ENCODE measurements at places on chromosomes 13 and 19.

- no peak for DNase-seq
Measured at GRCh38 chr19:21197590-21198295, 55.9 kb downstream of the ZNF431 start.

GRCh38 chr13:42356184-42356575 is 84.2 kb downstream of the AKAP11 start:
- DNase-seq: no peak

- no peak for DNase-seq
Measured at GRCh38 chr13:78317030-78317429, 286.3 kb downstream of the POU4F1 start.

DNA sequence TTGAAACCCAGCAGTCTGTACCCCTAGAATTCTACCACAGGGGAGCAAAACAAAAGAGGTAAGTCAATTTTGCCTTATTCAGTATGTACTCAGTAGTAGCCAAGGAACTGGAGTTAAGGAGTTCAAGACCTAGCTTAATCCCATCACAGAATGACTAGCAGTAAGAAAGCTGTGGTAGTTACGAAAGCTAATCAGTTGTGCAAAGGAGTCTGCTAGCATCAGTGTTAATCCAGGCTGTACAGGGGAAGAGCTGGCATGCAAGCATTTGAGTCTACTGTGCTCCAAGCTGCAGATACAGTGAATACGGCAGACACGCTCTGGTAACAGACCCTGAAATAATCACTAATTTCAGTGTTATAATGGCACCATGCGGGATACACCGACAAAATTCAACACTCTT is 4.7 kb downstream of the DNMT1 start:
- DNase-seq: no peak

GRCh38 chr13:110850006-110850405 is 64.9 kb downstream of the ANKRD10 start:
- no peak for DNase-seq

GRCh38 chr13:26186995-26187394 is 35.1 kb downstream of the RNF6 start:
- DNase-seq: no peak

GRCh38 chr13:68323124-68323523 is 1093.0 kb upstream of the PCDH9 start:
- DNase-seq: no peak

DNA sequence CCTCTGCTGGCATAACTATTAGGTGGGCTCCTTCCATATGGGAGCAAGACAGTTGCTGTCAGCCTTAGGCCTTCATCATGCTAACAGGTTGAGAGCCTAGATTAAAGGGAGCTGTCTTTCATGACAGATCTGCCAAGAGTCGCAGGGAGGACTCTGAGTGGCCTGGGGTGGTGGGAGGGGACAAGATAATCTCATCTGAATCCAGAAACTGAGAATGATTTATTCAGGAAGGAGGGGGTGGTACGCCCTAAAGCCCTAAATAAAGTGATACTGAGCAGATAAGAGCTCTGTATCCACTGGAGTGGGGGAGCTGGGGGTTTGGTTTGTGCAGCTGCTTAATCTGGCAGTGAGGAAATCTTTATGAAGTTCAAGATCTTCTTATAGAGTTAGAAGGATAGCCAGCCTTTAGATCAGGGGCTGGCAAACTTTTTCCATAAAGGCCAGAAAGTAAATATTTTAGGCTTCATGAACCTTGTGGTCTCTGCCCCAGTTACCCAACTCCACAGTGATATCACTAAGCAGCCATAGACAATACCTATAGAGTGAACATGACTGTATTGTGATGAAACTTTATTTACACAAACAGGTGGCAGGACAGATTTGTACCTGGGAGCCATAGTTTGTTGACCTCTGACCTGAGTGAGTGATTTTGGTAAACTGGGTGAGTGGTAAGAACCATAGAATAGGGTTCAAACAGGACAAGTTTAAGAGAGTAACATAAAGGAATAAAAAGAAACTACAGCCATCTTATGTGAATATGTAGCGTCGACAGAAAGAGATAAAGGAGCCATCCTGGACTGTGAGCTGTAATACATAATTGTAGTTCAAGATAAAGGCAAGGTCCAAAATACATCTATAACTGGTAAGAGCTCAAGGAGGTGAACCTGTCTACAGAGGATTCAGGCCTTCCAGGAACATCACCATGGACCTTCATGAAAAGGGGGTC is 9.8 kb upstream of the STK24 start:
- DNase-seq: no peak

DNA sequence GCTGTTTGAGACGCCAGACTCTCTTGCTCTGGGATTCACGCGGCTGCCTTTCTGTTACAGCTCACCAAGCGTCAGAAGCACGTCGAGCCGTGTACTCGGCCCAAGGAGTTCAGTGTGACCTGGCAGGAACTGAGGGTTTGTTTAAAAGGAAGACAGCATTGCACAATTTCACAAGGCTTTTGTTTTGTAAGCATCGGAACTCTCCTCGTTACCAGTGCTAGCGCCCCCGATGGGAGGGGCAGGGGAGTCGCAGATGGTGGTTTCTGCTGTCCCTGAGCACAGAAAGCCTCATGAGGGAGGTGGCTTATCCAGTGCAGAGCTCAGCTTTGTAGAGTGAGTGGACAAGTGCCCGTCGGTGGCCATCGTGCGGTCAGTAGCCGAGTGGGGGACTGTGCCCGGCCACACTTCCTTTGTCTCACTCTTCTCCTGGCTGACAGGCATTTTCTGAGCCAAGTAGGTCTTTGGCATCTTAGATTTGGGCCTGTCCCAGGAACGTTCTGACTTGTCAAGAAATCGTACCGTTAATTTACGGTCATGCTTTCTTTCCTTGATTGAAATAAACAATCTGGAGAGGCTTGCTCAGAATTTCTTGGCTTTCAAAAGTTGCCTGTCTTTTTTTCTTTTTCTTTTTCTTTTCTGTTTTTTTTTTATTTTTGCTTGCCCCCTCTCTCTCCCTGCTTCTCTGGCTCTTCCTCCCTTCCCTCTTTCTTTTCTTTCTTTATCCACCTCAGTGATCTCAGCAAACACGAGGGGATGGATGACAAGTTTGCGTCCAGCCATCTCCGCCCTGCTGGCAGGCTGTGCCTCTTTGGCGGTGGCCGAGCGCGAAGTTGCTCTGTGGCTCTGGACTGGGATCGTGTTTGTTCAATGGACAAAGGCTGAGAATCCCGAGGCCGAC is 7.7 kb downstream of the KDM4B start:
- no peak for DNase-seq

DNA sequence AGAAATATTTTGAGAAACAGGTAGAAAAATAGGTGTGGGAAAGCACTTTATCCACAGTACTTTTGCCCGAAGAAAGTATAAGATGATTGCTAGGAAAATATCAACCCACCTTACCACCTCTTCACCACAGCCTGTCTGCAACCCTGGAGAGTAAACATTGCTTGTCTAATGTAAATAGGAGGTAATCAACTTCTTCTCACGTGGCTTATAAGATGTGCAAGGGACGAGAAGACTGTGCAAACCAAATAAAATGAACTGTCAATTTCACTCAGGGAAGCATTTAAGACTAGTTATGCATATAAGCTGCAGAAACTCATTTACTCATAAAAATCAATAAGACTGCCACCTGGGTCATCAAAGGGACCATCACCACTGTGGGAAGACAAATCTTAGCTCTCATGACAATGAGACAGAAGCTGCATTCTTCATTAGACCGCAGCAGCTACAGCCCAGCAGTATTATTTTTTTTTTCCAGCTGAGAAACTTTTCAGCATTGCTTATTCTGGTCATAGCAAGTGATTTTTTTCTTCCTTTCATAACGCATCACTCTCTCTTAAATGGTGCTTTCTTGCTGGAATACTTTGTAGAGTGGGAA is 807.7 kb upstream of the GPC6 start:
- no peak for DNase-seq

- no peak for DNase-seq
Measured at GRCh38 chr13:76711550-76712182, 174.5 kb downstream of the KCTD12 start.
